Brain microvascular endothelial cell (primary cell): ENCODE measurements at places on chromosomes 12 and 14.

- no peak for DNase-seq
Observed at GRCh38 chr12:78880078-78880477, 15.5 kb downstream of the SYT1 start.

GRCh38 chr12:48017496-48017895, 13.2 kb upstream of the COL2A1 start:
- no peak for DNase-seq

GRCh38 chr12:108814462-108815211, 42.7 kb downstream of the SSH1 start:
- DNase-seq, result no peak

DNA sequence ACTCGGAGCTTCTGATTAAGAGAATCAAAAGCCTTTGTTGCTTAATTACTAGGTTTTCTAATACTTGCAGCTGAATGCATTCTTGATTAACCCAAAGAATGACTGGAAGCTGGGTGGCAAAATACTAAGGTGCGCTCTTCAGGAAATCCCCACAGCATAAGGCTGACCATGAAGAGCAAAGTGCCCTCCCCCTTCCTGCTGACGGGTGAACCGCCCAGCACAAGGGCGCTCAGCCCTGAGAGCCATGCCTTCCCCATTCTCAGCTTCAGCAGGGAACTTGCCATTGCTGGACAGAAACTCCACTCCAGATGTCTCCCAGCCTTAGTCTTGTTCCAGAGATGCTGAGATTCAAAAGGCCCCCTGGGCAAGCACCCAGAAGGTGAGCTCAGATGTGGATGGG, 27.2 kb upstream of the FBRSL1 start:
- DNase-seq, result no peak

- DNase-seq, result no peak
Observed at GRCh38 chr12:113650476-113650875, 178.8 kb upstream of the LHX5 start.

DNA sequence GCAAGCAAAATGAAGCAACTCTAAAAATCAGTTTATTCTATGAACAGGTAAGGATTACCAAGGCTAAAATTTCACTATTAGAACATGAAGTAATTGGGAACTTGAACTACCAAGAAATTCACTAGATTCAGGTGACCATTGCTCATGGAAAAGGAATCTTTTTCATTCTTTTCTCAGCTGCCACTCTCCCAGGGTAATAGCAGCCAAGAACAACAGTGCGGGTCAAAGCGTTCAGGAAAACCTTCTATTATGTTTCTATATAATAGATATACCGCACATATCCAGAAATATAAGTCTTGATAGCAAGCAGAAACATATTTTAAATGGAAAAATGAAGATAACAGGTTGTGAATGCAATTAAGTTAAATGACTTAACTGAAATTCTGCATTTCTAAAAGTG, 125.6 kb downstream of the NELL2 start:
- no peak for DNase-seq
